ENCODE measurements at places on chromosomes 1 and 21. TPM values are rescaled to one million over a fixed set of nuclear protein-coding genes. Genes with fewer than 3 reads are reported as not detected.

The PHTF1 gene
- total RNA-seq, result 24.8 TPM

The HPCAL4 gene
- total RNA-seq, result 68.6 TPM

The LIPI gene
- total RNA-seq, result not detected

The CD1B gene
- total RNA-seq, result not detected

The LRRIQ3 gene
- 1.9 TPM for total RNA-seq

The FAM72A gene
- total RNA-seq, result 4.2 TPM

Data from spinal cord (tissue), 10 donors.